Activated CD8-positive, alpha-beta memory T cell treated with anti-CD3 and anti-CD28 coated beads for 1 hour (primary cell): ENCODE measurements at places on chromosomes 12 and 14.
A peak's percentile ranks its signal among the peaks of the same experiment; 100 is the strongest.

GRCh38 chr12:3061059-3061458 is 16.1 kb upstream of the TSPAN9 start:
- DNase-seq: no peak

- DNase-seq: no peak
These were observed 80.0 kb downstream of the METTL25 start for GRCh38 chr12:82438356-82438755.

DNA sequence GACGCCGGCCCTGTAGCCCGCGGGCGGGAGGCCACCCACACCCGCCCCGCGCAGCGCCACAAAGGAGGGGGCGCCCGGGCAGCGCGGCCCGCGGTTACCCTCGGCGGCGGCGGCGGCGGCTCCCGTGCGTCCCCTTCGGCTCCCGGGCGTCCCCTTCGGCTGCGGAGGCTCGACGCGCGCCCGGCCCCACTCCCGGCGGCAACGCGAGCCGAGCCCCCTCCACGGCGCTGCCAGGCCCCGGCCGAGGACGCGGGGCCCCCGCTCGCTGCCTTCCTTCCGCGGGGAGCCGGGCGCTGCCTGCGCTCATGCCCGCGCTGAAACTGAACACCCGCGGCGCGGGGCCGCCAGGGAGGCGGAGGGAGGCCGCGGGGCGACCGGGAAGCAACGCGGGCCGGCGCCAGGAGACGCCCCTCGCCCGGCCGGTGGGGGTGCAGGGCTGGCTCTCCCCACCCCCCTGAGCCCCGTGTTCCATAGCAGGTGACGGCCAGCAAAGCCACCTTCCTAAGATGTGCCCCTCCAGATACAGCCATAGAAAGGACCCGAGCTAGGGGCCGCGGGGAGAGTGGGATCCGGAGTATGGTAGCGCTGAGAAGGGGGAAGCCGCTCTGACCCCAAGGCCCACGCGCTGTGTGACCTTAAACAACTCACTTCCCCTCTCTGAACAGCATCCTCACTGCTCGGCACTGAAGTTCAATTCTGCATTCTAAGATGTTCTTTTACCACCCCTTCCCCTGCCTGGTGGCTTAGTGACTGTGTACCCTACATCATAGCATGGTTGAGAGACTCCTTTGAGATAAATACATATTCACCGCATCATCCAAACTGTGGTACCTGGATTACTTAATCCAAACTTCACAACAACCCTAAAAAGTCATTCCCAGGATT is 42.8 kb downstream of the KDM2B start:
- DNase-seq: no peak

GRCh38 chr12:82225871-82226270 is 132.3 kb downstream of the CCDC59 start:
- no peak for DNase-seq

DNA sequence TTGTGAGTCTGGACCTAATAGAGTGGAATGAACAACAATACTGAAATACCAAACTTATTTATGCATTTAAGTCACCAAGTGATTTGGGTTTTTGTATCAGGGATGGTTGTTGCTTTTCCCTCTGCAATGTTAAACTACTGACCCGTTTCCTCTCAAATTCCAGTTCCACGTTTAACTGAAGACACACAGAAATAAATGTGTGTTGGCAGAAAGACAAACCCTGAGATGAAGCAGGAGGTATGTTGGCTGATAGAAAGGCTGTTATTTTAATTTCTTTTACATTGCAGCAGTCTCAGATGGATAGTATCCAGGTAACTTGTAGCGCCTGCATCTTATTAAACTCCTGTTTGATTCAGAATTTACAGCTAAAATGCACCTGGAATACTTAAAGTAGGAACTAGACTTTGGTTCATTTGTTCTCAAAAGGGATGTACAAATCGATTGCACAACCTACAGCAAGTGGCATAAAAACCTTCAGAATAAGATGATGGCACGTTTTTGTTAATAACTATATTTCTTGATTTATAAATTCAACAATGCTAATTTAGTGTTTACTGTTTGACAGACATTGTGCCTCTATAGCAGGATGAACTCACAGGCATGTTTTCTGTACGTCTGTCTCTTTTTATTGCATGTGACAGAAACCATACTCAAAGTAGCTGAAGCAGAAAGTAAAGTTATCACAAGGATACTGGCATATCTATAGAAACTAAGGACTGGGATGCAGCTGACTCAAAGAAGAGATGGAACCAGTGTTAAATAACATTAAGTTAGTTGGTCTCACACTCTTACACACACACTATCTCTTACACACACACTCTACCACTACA is 405.7 kb downstream of the ZFP36L1 start:
- no peak for DNase-seq

- DNase-seq: no peak
These were observed 42.5 kb upstream of the BCAT1 start for GRCh38 chr12:24991209-24992049.

DNA sequence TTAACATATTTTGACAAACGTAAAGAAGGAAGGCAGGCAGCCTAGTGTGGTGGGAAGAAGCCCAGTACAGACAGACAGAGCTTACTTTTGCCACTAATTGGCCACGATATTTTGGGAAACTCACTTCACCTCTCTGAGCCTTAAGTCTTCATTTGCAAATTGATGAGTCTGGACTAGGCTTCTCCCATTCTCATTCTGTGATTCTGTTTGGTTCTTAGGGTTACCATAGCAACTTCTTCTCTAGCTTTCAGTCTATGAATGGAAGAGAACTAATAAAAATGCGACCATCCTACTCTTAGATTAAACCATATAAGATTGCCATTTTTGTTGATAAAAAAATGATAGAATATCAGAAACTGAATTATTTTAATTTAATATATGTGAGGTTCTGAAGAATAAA is 210.5 kb downstream of the SNAPC1 start:
- no peak for DNase-seq

- DNase-seq: no peak
These were observed 824 bp upstream of the TARBP2 start for GRCh38 chr12:53500142-53500775.

GRCh38 chr12:88924162-88924561 is 343.9 kb upstream of the KITLG start:
- no peak for DNase-seq

DNA sequence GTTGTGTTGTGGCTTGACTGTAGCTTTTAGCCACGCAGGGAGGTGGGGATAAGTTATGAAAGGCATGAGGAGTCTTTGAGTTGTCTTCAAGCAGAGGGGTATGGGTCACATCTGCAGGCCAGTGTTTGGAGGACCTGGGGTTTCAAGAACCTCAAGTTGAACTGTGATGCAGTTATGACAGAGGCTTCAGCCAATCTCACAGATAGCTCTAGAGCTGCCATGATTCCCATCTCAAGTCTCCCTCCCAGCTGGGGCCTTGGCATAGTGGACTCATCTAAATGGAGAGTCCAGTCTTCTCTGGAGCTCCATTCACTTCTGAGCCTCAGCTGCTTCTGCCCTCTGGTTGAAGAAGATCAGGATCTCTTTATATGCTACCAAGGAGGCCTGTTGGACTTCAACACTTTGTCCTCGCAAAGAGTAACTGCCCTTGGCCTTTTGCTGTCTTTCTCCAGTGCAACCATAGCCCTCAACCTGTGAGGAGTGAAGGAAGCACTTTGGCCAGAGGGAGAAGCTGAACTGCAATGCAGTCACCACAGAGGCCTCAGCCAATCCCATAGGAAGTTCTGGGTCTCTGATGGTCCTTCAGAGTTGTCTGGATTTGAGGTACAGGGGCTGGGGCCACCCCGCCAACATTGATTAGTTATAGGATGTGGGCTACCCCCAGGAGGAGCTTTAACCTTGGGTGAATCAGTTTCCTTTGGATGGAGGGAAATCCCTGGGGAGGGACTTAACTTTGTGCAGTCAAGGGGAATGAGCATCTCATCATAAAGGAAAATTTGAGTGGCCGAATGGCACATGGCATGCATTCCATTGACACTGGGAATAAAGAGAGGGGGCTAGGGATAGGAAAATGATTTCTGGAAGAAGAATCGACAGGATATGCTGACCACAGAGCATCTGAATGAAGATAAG is 230.5 kb downstream of the PCNX1 start:
- no peak for DNase-seq

GRCh38 chr12:124588751-124589267 is 21.4 kb upstream of the NCOR2 start:
- no peak for DNase-seq

DNA sequence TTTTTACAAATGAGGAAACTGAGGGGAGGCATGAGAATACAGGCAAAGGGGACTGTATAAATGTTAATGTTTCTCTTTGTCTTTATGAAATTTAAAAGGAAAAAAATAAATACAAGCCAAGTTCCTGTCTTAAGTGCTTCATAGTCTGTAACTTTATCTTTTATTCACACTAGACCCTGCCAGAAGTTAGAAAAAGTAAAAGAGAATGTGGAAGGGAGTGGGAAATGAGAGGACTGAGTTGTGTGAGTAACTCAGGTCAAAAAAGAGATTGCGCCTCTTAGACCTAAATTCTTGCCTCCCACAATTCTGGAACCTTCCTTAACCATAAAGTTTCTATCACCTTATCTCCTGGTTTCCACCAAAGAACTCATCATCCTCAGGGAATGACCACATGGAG is 141.1 kb downstream of the KICS2 start:
- no peak for DNase-seq

DNA sequence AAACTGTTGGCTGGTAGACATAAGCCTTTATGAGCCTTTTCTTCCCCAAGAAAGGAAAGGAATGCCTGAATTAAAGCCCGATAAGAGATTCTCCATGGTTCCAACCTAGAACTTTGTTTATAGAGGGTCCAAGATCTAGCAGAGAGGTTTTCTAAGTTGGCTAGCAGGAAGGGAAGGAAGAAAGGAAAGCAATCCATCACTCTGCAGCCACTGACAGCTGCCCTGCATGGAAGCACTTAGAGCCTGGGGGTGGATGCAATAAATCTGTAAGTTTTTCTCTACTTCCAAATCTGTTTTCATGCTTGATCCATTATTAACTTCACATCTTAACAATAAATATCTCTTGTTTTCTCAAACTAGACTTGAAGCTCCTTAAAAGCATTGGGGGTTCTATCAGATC is 224.4 kb downstream of the KSR2 start:
- no peak for DNase-seq

- DNase-seq: no peak
These were observed 2.4 kb downstream of the E2F7 start for GRCh38 chr12:77062846-77063461.

DNA sequence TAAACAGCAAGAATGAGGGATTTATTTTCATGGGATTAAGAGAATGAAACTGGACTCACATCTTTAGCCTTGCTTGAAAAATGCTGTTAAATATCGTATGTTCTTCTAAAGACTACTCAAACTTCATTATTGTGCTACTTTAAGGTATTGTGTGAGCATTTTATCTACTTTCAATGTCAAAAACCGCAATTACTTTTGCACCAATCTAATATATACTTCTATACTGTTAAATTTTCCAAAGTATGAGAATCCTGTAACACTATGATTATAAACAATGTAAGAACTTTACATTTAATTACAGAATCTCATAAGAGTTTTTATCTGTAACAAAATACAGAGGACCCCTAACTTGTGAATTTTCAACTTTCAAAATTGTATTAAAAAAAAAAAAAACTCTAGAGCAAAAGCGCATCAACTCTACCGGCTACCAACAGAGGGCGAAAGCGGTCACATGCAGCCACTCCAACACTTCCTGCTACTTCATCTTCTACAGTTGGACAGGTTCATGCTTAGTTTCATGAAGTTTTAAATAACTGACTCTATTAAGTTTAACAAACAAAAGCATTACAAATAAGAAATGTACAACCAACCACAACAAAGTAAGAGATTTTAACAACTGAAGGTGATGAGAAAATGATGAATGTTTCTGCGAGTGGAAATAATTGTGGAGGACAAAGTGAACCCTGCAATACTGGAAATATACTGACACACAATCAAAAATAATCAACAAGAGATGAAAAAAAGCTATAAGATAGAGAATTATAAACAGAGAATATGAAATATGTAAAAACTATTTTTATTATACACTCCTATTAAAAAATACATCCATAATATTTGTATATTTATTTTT is 210.9 kb downstream of the MED13L start:
- DNase-seq: peak; percentile 7

DNA sequence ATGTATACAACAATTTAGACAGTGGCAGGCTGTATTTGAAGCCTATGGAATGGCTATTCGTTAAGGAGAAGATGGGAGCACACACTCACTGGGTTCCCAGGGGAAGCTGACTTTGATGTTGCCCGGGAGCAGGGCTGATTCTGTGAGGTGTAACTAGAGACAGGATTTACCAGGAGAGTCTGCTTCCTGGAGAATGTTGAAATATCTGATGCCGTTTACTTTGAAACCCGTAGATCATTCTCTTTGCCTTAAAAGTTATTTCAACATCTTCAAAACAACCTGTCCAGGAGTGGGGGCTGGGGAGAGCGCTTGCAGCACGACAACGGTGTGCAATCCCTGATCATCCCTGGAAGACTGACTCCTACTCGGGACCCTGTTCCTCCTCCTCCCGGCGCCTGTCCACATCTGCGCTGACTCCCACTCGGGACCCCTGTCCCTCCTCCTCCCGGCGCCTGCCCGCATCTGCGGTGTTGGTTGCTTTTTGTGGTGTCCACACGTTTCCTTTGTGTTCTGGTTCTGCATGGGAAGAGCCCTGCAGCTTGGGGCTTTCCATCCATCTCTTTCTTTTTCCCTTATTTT is 72.6 kb downstream of the AACS start:
- no peak for DNase-seq

DNA sequence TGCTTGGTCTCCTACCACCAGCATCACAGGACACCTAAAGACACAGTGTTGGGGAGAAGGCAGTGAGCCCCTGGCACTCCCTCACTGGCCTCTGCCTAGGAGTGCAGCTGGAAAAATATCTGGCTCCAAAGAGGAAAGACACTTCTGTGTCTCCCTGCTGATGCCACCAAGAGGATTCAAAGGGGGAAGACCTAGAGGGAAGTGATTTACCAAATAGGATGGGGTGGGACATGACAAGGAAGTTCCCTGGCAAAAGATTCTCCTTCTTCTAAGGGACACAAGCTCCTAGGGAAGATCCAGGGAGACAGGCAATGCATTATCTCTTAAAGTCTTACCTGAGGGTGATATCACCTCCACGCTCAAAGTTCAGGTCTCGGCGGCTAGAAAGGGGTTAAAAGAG is 6.1 kb downstream of the NDRG2 start:
- DNase-seq: no peak

GRCh38 chr12:93547778-93548177 is 24.7 kb upstream of the SOCS2 start:
- DNase-seq: no peak

- DNase-seq: no peak
These were observed 131.0 kb downstream of the TMEM132D start for GRCh38 chr12:129772501-129773493.

DNA sequence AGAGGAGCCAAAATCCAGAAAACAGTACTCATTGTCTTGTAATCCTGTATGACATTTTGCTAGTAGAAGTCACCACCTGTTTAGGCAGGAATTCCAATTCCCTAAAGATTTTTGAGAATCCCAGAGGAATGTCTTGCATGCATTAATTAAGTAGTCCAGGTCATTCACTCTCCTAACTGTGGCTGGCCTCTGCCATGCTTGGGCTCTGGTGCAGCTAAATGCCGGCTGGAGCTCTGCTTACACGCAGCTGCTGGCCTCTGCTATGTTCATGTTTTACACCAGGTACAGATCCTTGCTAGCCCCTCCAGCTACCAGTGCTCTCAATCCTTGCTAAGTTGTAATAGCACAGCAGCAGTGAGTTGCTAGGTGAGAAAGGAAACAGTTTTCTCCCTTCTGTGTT is 16.3 kb upstream of the HIF1A start:
- no peak for DNase-seq

- DNase-seq: no peak
These were observed 173.0 kb downstream of the ADGRD1 start for GRCh38 chr12:131126662-131127173.

GRCh38 chr12:123713398-123713797 is 1.2 kb downstream of the ATP6V0A2 start:
- no peak for DNase-seq

- no peak for DNase-seq
These were observed 58.2 kb downstream of the KIF26A start for GRCh38 chr14:104196461-104197140.
